ENCODE measurements at places on chromosomes 11 and 22.

DNA sequence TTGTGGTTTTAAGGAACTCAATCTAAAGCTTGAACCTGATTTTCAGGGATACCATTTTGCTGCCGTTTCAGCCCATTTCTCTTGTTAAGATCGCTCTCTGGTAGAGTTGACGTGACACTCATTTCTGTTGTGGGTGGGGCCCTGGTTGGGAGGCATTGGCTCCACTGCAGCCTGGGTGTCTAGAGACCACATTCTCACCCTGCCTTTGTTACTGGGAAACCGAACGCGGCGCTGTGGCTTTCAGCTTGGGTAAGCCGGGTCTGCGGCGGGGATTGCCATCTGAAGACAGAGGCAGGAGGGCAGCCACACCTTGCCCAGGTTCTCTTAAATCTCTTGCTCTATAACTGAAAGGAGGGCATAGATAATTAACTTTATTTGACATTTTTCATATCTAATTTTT is 3.2 kb downstream of the EHF start:
- DNase-seq: no peak

GRCh38 chr22:30033137-30033536 is 47.1 kb upstream of the HORMAD2 start:
- DNase-seq: no peak

GRCh38 chr11:35039076-35039475 is 99.9 kb upstream of the CD44 start:
- no peak for DNase-seq

GRCh38 chr11:910044-910588 is 494 bp downstream of the CHID1 start:
- no peak for DNase-seq

DNA sequence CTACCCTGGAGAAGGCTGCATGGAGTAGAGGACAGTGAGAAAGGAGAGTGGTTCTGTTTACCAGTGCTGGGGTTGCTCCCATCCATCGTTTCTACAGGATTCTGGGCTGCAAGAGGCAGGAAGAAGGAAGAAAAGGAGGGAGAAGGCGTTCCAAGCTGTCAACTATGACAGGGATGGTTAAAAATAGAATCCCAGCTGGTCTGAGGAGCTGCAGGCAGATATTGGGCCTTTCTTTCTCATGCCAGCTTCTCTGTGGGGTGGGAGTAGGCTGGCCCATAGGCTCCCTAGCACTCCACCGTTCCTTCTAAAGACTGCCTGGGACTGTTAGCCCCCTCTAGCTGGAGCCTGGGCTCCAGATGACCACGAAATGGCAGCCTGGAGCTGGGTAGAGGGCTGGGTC is 13.6 kb downstream of the CCKBR start:
- DNase-seq: no peak

GRCh38 chr11:67463680-67464410 is 5.2 kb downstream of the TMEM134 start:
- no peak for DNase-seq

GRCh38 chr11:199782-200181 is 6.9 kb downstream of the SCGB1C1 start:
- DNase-seq: peak; percentile 7

- DNase-seq: no peak
Measured at GRCh38 chr22:39027717-39028116, 6.8 kb downstream of the APOBEC3D start.

GRCh38 chr11:34204396-34205279 is 99.2 kb downstream of the NAT10 start:
- DNase-seq: no peak

- no peak for DNase-seq
Measured at GRCh38 chr11:57324154-57324885, 432 bp downstream of the TNKS1BP1 start.

GRCh38 chr11:134479206-134480135 is 67.4 kb upstream of the B3GAT1 start:
- no peak for DNase-seq

- DNase-seq: no peak
Measured at GRCh38 chr11:36109590-36109849, 165.7 kb downstream of the LDLRAD3 start.

DNA sequence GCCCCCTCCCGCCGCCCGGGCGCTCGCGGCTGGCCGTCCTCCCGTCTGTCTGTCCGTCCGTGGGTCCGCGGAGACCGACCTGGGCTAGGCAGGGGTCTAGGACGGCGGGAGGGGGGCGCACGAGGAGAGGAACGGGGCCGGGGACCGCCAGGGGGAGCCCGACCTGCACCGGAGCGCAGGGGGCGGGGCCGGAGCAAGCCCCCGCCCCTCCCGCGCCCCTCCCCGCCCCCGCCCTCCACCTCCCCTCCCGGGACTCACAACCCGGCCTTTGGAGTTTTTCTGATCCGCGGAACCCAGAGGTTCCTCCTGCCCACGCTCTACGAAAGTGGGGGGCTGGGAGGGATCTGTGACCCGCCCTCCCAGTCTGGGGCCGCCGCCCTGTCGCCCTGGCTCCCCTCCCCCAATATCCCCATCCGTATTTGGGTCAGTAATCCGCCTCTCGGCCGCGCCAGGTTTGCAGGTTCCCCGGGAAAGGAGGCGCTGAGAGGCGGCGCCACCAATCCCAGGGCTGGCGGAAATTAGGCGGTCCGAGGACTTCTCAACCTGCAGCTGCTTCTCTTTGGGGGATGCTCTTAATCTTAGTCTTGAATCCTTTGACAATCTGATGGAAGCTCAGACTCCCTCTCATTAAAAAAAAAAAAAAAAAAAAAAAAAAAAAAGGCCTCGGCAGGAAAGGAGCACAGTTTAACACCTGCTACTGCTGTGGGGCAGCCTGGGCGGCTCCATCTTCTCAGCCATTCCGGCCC is 925 bp upstream of the KCNJ11 start:
- peak; percentile 84 for DNase-seq

- no peak for DNase-seq
Measured at GRCh38 chr22:50296658-50297490, 10.6 kb downstream of the PLXNB2 start.

DNA sequence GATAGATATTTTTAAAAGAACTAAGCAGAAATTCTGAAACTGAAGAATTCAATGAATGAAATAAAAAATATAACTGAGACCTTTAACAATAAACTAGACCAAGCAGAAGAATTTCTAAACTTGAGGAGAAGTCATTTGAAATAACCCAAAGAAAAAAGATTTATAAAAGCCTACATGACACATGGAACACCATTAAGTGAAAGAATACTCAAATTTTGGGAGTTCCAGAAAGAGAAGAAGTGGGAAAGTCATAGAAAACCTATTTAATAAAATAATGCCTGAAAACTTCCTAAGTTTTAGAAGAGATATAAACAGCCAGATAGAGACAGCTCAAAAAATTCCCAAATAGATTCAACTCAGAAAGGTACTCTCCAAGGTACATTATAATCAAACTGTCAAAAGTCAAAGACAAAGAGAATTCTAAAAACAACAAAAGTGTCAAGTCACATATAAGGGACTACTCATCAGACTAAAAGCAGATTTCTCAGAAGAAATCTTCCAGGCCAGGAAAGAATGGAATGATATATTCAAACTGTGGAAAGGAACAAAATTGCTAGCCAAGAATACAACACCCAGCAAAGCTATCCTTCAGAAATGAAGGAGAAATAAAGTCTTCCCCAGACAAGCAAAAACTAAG is 72.9 kb upstream of the GNAZ start:
- DNase-seq: no peak

DNA sequence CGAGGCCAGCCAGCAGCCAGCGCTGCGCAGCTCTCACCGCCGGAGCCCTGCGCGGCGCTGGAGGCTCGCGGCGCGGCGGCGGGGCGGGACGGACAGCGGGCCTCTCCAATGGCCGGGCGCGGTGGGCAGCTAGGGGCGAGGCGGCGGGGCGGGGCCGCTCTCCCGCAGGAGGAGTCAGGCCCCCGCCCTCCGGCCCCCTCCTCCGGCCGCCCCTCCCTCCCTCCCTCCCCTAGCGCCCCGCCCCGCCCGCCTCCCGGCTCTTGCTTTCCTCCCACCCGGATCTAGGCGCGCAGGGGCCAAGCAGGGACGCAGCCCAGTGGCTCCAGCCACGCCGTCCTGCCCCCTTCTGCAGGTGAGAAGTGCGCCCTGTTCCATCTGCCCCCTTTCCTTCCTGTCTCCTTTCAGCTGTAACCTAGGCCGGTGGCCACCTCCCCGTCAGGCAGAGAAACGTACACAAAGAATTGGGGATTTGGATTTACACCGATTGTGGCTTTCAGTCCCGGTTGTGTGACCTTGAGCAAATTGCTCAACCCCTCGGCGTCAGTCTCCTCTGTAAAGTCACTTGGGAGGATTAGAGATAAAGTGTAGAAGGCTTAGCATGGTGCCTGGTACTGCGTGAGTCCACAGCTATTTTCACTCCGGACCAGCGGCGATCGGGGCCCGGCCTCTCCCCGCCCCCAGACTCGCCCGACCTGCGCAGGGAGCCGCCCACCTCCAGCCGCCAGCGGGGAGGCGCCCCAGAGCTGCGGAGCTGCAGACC is at the start of gene FZD4:
FZD4 (minus strand) TSS at position 35 of the 760 bp plus-strand sequence. CDS start 310 bp downstream, outside the sequence.
- DNase-seq: peak; percentile 39

GRCh38 chr11:20561915-20562314 is 37.5 kb upstream of the SLC6A5 start:
- no peak for DNase-seq

- no peak for DNase-seq
Measured at GRCh38 chr22:45131749-45132148, 32.0 kb upstream of the NUP50 start.

- DNase-seq: no peak
Measured at GRCh38 chr11:77109236-77110019, 6.8 kb downstream of the OMP start.

DNA sequence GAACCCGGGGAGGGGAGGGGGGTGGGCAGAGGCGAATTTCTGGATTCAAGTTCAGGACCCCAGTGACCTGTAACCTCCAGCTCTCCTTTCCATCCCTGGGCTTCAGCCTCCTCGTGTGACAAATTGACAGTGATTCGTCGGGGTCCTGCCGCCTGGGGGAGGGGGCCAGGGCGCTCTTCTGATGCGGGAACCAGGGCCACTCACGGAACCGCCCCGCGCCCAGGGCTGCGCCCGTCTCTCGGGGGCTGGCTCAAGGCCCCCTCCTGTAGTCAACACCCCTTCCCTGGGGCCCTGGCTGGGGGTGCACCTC is 92.8 kb upstream of the ANO1 start:
- no peak for DNase-seq

- no peak for DNase-seq
Measured at GRCh38 chr11:17552392-17553248, 5.6 kb downstream of the OTOG start.

GRCh38 chr22:50530580-50530876 is 716 bp upstream of the TYMP start:
- no peak for DNase-seq

DNA sequence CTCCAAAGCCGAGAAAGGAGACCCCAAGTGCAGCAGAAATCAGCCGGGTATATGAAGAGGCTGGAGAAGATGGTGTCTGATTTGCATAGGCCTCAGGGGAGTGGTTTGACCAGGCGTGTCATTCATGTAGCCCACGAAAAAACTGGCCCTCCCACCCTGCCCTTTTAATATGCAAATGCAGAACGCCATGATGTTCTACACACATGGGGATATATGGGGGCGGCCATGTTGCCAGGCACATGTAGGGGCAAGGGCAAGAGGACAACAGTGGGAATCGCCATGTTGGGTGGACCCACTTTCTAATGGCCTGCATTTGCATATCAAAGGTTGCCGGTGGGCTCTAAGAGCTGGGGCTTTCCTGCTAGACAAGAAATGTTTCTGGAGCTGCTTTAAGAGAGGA is 86.4 kb downstream of the ISX start:
- DNase-seq: no peak

DNA sequence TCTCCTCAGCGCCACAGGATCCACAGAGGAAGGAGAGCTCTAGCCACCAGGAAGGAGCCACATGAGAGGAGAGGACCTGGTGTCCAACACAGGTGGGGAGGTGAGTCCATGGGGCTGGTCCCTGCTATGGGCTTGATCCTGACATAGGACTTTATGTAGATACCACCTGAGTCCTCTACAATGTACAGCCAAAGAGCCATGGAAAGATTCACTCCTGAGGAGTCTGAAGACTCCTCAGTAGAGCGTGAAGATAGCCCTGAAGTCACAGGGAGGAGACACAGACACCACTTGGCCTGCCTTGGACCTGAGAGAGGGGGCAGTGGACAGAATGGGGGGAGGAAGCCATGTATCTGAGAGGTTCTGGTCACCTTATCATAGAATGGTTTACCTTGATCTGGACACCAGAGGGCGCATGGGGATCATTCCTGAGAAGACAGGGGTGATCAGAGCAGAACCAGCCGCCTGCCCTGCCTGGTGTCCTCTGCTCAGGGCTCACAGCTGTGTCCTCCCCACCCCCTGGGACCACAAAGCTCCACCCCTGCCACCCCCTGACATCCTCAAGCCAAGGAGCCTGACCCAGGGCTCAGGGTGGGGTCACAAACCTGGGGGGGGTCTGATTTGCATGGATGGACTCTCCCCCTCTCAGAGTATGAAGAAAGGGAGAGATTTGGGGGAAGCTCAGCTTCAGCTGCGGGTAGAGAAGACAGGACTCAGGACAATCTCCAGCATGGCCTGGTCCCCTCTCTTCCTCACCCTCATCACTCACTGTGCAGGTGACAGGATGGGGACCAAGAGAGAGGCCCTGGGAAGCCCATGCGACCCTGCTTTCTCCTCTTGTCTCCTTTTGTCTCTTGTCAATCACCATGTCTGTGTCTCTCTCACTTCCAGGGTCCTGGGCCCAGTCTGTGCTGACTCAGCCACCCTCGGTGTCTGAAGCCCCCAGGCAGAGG is 77.0 kb downstream of the ZNF280B start:
- DNase-seq: peak; percentile 54

DNA sequence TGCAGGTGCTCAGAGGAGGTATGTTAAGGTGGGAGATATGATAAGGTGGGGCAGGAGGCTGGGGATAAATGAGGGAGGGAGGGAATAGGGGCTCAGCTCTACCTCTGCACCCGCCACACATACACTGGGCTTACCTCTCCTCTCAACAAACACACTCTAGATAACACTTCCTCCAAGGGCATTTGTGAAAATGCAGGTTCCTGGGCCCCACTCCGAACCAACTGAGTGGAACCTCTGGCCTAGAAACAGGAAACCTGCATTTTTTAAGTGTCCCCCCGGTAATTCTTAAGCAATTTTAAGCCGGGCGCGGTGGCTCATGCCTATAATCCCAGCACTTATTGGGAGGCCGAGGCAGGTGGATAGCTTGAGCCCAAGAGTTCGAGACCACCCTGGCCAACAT is 46.5 kb upstream of the CD5 start:
- DNase-seq: no peak

- no peak for DNase-seq
Measured at GRCh38 chr11:63248966-63249365, 5.6 kb upstream of the SLC22A25 start.

DNA sequence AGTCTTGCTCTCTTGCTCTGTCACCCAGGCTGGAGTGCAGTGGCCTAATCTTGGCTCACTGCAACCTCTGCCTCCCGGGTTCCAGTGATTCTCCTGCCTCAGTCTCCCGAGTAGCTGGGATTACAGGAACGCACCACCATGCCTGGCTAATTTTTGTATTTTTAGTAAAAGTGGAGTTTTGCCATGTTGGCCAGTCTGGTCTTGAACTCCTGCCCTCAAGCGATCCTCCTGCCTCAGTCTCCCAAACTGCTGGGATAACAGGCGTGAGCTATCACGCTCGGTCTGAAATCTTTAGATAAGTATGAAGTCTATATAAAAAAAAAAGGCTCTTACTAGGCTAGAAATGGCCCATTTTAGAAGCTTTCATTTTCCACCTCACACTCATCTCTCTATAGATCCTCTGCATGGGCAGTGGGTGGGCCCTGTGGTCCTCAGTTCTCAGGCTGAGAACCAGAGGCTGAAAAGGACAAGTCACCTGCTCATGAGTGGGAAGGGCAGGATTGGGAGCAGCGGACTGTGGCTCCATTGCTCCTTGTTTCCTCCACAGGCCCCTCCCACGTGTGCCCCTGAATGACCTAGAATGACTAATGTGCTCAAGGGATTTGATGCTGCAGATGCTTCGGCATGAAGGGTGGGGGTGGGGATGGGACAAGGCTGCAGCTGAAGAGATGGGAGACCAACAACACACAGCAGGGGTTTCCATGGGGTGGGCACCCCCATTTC is 19.8 kb upstream of the PRAME start:
- no peak for DNase-seq

All from activated naive CD4-positive, alpha-beta T cell treated with anti-CD3 and anti-CD28 coated beads, Interleukin-2, amount 50 U/mL, for 16 hours (primary cell).